ENCODE measurements at places on chromosomes 1 and 21.

- DNase-seq, result no peak
These were observed 266.2 kb downstream of the RGS7 start for GRCh38 chr1:241090798-241091197.

GRCh38 chr1:6268415-6268814, 7.5 kb upstream of the GPR153 start:
- no peak for DNase-seq

GRCh38 chr1:226444901-226445300, 37.0 kb upstream of the PARP1 start:
- DNase-seq, result peak; percentile 66

- DNase-seq, result no peak
These were observed 6.1 kb upstream of the SLC19A2 start for GRCh38 chr1:169491845-169492281.

GRCh38 chr1:161676441-161676840, 13.5 kb downstream of the FCGR2B start:
- no peak for DNase-seq

DNA sequence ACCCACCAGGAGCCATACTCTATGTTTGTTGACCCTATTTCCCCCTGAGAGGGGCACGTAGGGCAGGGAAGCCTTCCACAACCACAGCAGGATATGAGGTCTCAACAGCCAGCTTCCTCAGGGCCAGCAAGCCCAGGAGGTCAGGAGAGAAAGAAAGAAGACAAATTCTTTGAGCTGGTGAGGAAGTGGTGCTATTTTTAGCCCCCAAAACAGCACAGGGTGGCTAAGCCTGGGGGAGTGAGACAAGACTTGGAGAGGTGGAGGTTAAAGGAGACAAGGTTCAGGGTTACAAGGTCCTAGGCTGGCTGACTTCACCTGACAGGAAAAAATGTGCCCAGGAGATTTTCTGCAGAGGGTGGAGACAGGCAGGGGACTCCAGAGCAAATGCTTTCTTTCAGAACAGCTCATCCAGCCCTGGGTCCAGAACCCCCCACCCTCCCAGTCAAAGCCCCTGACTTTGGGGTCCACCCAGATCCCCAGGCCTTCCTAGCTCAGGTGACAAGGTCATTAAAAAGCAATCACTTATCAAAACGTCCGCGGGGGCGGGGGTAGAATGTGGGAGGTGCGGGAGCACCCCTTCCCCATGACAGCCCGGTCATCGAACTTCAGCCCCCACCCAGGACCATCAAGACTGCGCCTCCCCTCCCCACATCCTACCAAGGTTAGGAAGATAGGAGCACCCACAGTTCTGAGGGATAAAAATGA, 1.3 kb downstream of the SV2A start:
- no peak for DNase-seq

DNA sequence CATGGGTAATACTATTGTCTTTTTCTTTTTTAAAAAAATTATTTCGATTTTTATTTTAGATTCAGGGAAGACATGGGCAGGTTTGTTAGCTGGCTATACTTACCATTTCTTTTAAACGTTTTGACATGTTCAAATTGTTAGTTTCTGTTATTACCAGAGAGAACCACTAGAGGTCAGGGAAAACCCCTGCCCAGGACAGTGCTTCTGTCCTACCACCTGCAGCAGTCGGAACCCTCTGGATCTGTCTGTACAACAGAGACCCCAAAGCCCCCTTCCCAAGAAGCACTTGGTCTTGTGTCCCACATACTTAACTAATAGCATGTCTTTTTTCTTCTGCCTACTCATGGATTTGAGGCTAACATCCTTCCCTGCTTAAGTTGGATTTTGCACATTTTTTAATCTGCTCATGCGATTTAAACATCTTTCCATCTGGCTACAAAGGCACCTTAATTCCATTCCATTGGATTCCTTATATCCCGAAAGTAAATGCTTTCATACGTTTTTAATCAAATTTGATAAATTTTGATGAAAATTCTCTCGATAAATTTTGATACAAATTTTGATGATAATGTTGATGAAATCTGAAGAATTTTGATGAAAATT, 10.0 kb upstream of the C1orf115 start:
- DNase-seq, result peak; percentile 10

DNA sequence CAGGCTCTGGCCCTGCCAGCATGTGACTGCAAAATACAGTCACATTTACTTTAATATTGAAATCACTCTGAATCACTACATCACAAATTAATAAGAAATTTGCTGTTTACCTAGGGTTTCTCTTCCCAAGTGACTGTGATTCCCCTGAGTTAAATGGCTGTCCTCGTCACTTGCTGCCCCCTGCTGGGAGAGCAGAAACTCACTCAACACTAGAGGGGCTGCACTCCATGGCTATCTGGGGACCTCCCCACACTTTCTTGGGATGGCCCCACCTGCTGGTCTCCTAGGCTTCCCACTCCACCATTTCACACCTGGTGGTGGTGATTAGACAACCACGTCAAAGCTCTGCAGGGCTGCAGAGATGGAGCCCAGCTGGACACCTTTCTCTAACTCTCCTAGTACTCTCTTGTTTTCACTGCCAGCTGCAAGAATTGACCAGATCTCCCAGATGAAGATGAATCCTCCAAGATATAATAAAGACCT, 63.4 kb downstream of the CD2 start:
- peak; percentile 82 for DNase-seq

GRCh38 chr1:184608581-184608980, 146.1 kb downstream of the EDEM3 start:
- DNase-seq, result no peak

- DNase-seq, result no peak
These were observed 480.4 kb upstream of the CAMK1G start for GRCh38 chr1:209103092-209103491.

DNA sequence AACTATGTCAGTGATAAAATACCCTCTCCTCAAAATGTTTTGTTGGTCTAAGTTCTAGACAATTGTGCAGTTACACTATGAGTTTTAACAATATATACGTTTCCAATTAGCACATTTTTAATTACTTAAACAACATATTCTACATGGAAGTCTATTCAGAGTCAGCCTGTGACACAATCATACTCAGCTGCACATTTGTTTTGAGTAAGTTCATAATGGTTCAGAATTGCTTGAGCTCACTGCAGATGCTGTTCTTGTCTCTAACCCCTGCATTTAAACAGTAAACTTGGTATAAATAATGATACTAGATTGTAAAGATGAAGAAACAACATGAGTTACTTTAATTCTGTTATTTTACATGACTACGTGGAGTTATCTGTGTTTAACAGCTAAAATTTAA, 30.6 kb downstream of the CDKN2C start:
- no peak for DNase-seq

DNA sequence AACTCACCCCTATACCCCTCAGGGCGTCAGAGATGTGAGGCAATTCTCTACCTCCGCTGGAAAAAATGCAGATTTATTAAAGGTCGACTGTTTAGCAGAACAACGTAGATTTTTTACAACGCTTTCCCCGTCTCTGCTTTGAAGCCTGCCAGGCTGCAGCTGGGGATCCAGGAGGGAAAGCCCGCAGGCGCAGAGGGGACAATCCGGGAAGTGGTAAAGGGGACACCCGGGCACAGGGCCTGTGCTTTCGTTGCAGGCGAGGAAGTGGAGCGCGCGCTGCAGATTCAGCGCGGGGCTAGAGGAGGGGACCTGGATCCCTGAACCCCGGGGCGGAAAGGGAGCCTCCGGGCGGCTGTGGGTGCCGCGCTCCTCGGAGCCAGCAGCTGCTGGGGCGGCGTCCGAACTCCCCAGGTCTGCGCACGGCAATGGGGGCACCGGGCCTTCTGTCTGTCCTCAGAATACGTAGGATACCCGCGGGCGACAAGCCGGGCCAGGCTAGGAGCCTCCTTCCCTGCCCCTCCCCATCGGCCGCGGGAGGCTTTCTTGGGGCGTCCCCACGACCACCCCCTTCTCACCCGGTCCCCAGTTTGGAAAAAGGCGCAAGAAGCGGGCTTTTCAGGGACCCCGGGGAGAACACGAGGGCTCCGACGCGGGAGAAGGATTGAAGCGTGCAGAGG, 5.5 kb downstream of the SIM2 start:
- DNase-seq, result no peak

DNA sequence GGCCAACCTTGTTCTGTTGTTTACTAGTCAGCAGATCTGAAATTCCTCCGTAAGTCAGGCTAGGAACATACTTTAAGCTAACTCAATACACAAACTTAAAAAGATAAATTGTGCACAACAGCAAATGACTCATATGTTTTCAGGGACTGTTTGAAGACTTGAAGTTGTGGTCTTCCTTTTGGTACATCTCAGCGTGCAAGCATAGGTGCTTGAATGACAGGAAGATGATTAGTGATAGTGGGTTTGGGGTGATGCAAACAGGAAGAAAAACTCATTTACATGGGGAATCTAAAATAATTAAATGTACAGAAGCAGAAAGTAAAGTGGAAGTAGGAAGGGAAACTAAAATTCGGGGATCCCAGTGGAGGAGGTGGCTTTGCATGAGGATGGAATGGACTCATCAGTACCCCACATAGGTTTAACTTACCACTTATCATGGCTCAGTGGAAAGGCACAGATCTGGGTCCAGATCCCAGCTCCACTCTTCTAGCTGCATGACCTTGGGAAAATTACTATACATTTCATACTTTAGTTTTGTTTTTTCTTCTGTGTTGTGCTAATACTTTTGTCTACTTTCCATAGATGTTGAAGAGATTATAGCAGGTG, 122.3 kb downstream of the XCL2 start:
- DNase-seq, result peak; percentile 52

GRCh38 chr1:51192213-51192843, 43.7 kb upstream of the RNF11 start:
- DNase-seq, result peak; percentile 58

GRCh38 chr1:228906223-228906860, 171.1 kb downstream of the RHOU start:
- DNase-seq, result no peak

DNA sequence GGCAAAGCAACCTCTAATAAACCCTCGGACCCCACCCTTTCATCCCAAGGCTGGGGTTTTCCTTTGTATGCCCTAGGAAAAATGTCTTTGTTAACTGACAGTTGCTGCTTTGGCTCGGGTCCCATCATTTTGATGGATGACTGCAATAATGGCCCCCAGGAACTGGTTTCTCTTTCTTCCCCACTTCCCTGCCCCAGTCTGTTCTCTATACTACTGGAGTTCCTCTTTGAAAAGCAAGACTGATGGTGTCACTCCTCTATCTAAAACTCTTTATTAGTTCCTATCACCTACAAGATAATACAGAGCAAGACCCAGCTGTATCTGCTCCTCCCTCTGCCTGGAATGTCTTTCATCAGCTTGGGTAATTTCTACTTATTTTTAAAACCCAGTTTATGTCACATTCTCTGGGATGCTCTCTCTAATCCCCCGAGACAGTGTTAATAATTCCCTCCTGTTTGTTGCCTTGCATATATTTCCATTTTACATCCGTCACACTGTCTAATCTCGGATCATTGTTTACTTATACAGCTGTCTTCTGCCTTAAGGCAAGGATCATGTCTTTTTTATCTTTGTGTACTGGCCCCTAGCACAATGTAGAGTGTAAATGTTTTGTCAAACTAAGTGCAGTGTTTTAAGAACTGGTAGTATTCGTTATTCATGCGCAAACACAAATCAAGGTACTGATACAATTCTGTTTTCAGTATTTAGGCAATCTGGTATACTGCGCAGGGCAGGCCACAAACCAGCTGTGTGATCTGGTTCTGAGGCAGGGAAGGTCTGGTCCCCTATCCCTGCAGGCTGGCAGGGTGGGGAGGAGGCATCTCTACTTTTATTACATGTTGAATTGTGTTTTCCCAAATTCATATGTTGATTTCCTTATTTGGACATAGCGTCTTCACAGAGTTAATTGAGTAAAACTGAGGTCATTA, 16.1 kb downstream of the SLAMF1 start:
- DNase-seq, result no peak

- no peak for DNase-seq
These were observed 21.9 kb downstream of the GPR52 start for GRCh38 chr1:174469687-174470086.

- DNase-seq, result no peak
These were observed 91.9 kb upstream of the KCNK2 start for GRCh38 chr1:214990619-214991018.

DNA sequence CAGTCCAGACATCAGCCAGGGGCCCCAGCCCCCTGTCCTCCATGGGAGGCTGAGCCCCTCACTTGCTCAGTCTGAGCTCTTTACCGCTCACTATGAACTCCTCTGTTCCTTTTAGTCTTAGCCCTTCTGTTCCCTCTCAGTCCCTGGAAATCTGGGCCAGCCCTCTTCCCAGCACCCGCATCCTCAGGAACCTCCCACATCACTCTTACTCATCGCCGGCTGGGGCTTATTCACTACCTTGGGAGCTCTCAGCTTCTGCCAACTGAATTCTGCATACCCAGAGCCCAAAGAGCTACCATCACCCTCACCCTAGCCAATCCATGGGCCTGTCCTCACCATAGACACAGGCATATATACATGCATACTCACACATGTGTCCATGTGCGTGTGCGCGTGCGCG, 11.5 kb downstream of the KNCN start:
- DNase-seq, result no peak

DNA sequence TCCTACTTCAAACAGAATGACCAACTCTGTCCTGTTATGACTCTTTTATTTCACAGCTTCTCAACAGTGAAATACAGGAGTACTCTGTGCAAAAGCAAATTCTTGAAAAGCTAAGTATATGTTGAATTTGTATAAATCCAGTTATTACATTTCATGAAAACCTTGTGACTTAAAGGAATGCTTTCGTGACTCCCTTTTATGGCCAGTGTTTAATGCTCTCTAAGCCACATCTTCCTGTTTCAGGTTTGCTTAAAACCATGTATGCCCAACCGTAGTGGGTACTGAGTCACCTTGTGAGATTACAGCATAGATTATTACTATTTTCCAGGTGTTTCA, 40.2 kb upstream of the KIF1B start:
- DNase-seq, result no peak

GRCh38 chr1:69679965-69680364, 112.2 kb downstream of the LRRC7 start:
- no peak for DNase-seq

GRCh38 chr1:247115141-247115510, 11.0 kb upstream of the ZNF669 start:
- DNase-seq, result no peak

- DNase-seq, result no peak
These were observed 63.0 kb downstream of the NR5A2 start for GRCh38 chr1:200090252-200091159.

GRCh38 chr1:62142496-62142895, 52.2 kb upstream of the L1TD1 start:
- no peak for DNase-seq

GRCh38 chr1:10510520-10511493, 36.1 kb downstream of the PEX14 start:
- peak; percentile 78 for DNase-seq

GRCh38 chr21:38958323-38958705, 152.6 kb downstream of the ETS2 start:
- no peak for DNase-seq

- DNase-seq, result no peak
These were observed 142.8 kb downstream of the ZZZ3 start for GRCh38 chr1:77539519-77540142.

GRCh38 chr1:75990686-75991085, 58.5 kb upstream of the ASB17 start:
- no peak for DNase-seq

DNA sequence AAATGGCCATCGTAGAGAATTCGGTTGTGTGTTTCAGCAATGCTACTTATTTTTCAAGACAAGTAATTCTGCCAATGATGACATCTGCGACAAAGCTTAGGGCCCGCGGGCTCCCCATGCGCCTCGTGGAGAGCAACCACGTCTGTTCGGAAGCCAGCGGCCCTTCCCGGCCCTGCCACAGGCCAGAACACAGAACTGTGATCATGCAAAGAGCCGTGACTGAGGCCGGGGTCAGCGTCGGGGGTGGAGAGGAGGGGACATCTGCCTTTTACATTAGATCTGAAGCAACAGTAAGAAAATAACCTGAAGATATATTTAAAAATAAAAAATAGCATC, 103.7 kb downstream of the PGBD5 start:
- no peak for DNase-seq
